ENCODE measurements at places on chromosomes 4 and X.
A peak's percentile ranks its signal among the peaks of the same experiment; 100 is the strongest.

DNA sequence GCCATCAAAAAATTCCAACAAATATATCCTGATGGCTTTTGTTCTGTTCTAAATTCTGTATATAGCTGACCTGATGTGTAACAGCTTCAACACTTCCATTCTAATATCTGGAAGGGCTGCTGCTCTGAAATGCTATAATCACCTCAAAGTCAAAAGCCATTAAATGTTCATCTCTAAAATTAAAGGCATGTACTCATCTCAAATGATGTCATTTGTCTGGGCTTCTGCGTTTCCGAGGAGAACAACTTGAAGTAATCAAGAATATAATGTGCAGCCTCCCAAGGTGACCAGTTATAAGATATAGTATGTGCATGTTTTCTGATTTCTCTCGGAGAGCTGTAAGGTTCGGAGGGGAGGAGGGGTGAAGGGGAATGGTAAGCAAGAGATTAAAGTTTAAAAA is 237.6 kb downstream of the SCFD2 start:
- DNase-seq: no peak

- DNase-seq: peak; percentile 5
These were observed 172.5 kb downstream of the HNRNPD start for GRCh38 chr4:82201303-82201702.

GRCh38 chr4:53147197-53147596 is 218.7 kb downstream of the SCFD2 start:
- no peak for DNase-seq

DNA sequence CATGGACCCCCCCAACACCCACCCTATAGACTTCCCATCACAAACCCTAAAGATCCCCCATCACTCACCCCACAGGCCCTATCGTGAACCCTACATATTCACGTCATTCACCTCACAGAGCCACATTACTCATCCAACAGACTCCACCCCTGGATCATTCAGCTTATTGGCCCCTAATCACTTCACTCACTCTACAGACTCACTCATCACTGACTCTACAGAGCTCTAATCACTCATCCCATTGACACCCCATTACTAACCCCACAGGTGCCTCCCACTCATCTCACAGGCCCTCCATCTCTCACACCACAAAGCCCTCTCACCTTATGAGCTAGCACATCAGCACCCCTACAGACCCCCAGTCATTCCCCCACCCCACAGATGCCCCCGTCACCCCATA is 6.3 kb upstream of the TBC1D25 start:
- no peak for DNase-seq

DNA sequence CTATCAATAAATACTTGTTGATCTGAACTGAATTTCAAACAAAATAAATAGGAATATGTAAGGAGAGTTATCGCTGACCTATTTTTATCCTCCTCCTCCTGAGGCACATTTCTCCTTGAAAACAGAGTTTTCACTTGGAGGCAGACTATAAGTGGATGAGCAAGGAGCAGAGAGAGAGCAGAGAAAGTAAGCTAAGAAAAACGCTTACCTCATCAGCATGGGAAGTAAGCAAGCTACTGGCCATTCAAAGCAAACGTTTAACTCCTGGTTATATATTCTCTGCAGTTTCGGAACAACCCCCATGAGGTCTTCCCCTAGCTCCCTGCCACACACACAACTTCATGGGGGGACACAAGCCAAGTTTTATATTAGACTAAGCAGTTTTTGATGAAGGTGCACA is 13.2 kb downstream of the ZDHHC9 start:
- DNase-seq: no peak

DNA sequence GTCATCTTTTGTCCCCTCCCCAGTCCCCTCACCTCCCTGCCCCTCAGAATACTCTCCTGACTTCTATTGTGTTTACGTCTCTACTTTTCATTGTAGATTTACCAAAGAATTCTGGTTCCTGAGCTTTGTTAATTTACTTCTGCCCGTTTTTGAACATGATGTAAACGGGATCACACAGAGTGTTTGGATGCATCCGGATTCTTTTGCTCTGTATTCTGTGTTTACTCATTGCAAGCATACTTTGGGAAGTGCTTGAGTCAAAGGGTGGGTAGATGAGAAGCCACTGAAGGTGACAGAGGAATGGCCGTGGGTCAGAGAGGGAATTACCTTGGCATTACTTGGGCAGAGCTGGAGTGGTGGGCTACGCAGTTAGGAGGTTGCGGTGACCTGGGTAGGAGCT is 18.0 kb downstream of the CLCN4 start:
- no peak for DNase-seq

DNA sequence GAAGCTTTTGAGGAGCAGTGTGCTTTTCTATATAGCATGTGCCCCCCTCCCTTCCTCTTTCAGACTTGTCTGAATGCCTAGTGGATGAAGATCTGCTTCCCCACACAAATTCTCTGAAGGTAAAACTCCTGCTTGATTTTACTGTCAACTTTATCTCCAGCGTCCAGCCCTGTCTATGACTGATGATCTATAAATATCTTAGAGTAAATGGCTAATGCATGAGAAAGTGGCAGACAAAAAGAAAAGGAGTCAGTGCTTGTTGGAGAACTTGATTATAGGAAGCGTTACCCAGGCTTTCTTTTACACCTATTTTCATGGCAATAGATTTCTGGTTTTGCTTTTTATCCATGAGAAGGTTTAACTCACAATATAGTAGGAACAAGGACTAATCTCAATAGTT is 168.3 kb upstream of the HS3ST1 start:
- no peak for DNase-seq

- no peak for DNase-seq
These were observed 1.6 kb downstream of the GRIA2 start for GRCh38 chr4:157221895-157222770.

Data from kidney epithelial cell (primary cell).